ENCODE measurements at places on chromosomes 7 and 10.

- no peak for DNase-seq
Observed at GRCh38 chr7:47625861-47626715, 44.2 kb upstream of the TNS3 start.

GRCh38 chr10:127836966-127837365 lies 55.8 kb downstream of the CLRN3 start:
- no peak for DNase-seq

GRCh38 chr7:80916770-80917741 lies 1.8 kb downstream of the SEMA3C start:
- peak; percentile 91 for DNase-seq

GRCh38 chr10:66783316-66783715 lies 142.5 kb upstream of the LRRTM3 start:
- DNase-seq: peak; percentile 71

DNA sequence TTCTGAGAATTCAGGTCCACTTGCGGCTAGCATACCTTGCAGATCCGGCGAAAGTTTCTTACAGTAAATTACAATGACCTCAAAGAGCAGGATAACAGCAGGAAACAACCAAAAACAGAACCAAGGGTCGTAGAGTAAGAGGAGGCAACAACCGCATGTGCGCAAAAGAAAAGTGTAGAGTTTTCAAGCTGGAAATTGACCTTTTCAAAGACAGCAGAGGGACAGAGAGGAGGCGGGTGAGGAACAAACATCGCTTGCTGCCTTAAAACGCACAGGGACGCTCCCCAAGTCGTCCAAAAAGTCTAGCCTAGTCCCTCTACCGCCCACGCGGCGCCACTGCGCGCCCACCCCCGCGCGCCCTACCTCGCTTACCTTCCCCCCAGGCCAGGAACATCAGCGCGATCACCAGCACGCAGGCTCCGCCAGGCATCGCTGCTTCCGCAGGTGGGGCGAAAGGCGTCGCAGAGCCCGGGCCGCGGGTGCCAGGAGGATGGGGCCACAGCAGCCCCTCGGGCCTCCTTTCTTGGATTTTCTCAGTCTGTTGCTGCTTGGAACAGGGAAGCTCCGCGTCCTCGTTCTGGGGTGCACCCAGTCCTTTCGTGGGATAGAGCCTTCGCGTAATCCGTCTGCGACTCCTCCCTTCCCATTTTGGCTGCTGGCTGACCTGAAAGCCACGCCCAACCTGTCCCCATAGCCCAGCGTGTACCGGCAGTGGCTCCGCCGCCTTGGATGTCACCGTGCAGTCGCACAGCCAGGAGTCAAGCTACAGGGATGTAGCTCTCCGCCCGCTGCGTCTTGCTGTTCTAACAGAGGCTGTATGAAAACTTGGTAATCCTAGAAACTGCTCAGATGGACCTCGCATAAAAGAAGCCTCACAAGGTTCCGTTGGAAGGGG lies at the start of gene VWDE:
Gene VWDE (minus strand): TSS at position 579 of the 895 bp plus-strand sequence. CDS start 149 bp downstream, at position 430.
- no peak for DNase-seq

DNA sequence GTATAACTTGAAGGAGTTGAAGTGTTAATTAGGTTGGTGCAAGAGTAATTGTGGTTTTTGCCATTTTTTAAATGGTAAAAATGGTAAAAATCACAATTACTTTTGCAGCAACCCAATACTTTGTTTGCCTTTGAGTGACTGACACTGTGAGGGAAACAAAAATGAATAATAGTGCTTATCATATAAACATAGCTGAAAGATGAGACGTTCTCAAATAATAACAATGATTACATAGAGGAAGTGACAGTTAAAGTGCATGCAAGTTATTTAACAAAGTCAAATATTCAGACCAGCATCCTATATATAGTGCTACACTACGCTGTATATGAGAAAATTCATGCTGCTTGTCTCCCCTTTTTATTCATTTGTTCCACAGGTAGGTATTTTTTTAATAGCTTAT lies 4.7 kb upstream of the HBP1 start:
- DNase-seq: no peak

- DNase-seq: peak; percentile 43
Observed at GRCh38 chr10:18455086-18455884, 196.1 kb downstream of the NSUN6 start.

DNA sequence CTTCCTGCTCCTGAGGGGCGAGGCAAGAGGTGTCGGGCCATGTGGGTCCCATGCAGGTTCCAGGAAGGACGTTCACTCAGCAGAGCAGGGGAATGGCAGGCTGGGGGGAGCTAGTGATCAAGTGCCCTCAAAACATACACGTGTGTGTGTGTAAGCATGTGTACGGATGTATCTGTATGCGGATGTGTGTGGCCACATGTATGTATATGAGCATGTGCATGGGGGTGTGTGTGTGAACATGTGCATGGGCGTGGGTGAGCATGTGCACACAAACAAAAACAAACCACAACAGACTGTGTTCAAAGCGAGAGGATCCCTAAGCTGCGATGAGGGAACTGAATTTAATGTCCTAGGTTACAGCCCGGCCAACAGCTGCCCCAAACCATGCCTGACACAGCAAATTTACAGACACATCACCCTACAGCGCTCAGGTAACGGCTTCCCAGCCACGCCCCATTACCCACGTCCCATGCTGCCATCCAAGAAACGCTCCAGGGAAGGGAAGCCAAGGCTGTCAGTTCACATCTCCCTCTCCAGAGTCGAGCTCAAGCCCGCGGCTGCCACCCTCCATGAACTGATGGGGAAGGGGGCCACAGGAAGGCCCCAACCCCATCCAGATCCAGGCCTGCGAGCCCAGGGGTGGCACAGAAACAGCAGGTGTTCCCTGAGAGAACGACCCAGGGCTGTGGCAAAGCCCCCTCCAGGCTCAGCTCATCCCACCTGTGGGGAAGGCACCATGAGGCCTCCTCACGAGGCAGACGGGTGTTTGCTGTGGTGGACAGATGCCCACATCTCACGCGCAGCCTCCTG lies 56.6 kb downstream of the PTPRN2 start:
- DNase-seq: no peak

DNA sequence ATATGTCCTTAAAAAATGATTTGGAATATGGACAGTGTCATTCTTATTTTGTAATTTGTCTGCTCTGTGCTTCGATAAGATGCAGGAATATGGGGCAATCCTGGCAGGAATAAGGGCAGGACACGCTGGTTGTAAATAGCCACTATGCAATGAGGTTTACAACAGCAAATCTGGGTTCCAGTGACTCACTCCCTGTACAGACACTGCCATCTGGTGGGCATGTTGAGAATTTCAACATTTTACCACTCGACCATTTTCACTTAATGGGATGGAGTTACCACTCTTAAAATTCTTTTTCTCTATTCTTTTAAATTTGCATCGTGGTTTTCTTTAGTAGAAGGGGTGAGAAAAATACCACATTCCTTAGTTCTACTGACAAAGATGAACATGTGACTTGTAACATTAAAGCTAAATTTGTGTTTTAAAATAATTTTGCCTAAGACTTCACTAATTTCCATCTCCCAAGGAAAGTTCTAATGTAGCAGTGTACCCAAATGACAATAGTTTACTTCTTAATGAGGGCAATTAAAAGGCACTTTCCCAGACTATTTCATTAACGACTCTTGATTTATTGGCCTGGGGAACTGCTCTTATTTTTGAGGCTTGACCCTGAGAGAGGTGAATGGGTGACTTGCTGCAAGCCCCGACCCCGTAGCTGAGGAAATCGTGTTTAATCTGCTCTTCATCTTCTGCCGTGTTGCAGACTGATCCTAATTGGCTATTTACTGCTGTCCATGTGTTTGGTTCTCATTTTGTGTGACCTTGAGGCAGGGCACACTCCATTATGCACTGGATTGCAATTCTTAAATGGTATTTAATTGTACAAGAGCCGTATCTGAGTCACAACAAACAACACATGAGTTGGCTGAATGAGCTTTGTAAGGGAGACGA lies 173.6 kb upstream of the IMMP2L start:
- DNase-seq: peak; percentile 62

DNA sequence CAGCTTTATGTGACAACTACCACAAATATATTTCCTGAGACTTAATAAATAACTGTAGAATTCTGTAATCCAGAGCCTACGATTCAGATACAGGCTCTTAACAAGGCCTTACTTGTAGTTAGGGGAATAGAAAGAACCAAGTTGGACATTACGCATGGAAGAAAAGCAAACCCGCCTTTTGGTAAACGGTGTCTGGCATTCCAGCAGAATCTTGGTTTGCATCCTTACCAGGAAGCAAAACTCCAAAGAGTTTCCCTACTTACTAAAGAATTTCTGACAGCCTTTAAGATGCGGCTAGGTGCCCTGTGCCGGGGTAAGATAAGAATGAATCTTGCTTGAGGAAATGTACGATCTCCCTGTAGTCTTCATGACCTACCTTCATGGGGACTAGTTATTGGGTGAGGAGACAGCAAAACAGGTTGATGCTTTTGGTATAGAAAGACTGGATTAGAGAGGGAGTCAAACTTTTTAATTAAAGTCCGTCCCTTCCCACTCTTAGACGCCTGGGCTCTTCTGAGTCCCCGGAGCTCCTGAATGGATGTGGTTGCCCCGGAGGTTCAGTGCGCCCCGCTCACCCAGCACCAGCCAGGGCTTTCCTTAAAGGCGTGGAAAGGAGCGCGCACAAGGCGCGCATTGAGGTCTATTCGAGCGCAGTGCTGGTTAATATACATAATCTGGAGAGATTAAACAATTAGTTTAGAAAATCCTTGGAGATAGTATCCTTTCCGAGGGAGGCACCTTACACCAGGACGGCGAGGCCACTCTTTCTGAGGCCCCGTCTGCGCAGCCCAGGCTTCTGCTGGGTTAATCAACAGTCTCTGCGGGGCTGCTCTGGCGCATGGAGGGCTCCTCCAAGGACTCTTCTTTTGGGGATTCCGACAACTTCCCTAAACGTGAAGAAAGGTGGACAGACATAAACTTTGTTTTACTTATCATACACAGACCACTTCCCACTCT lies 11.5 kb downstream of the PTF1A start:
- DNase-seq: no peak

DNA sequence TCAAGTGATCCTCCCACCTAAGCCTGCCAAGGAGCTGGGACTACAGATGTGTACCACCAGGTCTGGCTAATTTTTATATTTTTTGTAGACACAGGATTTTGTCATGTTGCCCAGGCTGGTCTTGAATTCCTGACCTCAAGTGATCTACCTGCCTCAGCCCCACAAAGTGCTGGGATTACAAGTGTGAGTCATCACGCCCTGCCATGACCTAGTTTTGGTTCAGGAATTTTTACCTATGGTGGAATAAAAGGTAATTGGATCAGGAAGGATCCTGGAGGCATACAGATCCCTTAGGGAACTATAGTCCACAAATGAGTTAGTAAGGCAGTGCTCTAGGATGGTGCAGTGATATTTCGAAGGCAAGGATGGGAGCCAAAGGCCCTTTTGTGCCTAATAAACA lies 717.9 kb downstream of the PHTF2 start:
- DNase-seq: no peak

DNA sequence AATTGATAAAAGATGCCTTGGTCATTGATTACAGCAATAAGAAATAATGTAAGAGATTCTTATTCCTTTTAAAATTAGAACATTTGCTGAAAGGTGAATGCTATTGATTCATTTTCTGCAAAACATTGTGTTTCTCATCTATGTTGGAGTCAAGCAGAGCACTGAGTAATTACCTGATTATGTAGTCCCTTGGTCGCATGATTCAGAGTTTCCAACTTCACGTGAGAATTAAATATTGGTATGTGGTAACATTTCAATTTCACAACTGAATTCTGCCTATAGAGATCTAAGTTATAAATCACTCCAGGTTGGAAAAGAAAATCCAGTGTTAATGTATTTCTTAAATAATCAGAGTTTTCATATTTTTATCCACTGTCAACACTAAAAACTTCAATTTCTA lies 701.4 kb downstream of the PHTF2 start:
- no peak for DNase-seq

- no peak for DNase-seq
Observed at GRCh38 chr10:22708772-22709171, 5.6 kb downstream of the PIP4K2A start.

DNA sequence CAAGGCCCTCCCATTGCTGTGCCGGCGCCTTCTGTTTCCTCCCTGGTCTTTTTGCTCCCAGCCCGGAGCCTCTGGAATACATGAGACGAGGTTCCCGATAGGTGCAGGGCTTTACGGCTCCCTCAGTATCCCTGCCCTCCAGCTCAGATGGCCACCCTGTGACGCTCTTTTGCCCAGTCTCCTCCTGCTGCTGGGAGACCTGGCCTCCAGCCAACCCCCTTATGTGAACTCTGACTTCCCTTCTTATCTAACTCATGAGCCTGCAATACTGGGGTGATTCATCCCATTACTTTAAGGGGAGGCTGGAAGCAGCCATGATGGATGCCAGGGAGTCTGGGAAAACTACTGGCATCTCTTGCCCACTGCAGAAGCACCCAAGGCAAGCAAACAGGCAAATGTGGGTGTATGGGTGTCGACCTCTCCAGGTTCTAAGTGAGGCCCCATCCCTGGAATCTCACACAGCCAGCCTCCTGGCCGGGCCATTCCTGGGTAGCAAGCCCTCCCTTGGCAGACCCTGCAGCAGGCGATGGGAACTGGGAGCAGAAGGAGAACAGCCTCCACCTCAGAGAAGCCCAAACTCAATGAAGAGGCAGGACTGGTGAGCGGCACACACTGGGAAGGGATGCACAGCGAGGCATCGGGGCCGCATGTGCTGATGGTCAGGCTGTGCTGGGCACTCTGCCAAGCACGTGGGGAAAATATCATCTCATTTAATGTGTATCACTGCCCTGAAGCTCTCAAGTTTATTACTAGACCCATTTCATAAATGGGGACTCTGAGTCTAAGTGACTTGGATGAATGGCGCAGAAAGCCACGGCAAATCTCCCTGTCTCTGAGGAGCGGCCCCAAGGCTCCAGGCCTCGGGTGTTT lies 97.5 kb downstream of the FAM53B start:
- DNase-seq: peak; percentile 91

- DNase-seq: peak; percentile 47
Observed at GRCh38 chr10:114031073-114031972, 12.3 kb upstream of the ADRB1 start.

GRCh38 chr10:43122826-43123225 lies 15.4 kb upstream of the CSGALNACT2 start:
- DNase-seq: no peak

DNA sequence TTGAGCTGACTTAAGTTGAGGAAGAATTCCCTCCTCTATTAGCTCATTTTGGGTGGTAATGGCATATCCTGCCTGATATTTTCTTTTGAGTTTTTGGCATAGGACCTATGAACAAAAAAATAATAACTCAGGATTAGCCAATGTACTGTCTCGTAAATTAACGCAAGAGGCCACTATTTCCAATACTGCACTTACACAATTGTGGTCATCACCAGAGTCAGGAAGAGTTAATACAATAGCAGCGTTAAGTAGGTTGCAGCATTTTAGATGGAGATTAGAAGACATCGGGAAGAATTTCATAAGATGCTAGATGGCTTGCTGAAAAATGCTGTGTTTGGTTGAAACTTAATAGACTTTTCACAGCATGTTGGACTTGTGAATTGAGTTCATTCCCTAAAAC lies 36.4 kb downstream of the ANTXRL start:
- no peak for DNase-seq
